A549 treated with AZD2906 at 1 μM for 4 hours (cell line): ENCODE measurements at places on chromosomes 1 and 21. TPM values are rescaled to one million over a fixed set of nuclear protein-coding genes. Genes with fewer than 3 reads are reported as not detected.

Gene SPATA1
- 0.66 to 1.1 TPM (median 0.80 TPM) in 4 of 5 replicates, not detected in the other for total RNA-seq

Gene SGIP1
- total RNA-seq = not detected in 5 replicates

Gene FAM229A
- 1.8 to 3.6 TPM (median 3.3 TPM) in 5 replicates for total RNA-seq

Gene TEDDM1
- total RNA-seq = not detected in 5 replicates

Gene TLR5
- total RNA-seq = 0.13 to 0.24 TPM (median 0.19 TPM) in 5 replicates

Gene RGS5
- 0.65 to 2.2 TPM (median 0.87 TPM) in 5 replicates for total RNA-seq

Gene LCE2B
- not detected in 5 replicates for total RNA-seq

Gene ADGRL4
- total RNA-seq = not detected in 5 replicates

Gene CCDC181
- total RNA-seq = 0.10 to 0.22 TPM (median 0.11 TPM) in 5 replicates

Gene HMCN1
- total RNA-seq = 0.02 to 0.09 TPM (median 0.06 TPM) in 5 replicates

Gene DNAJC28
- total RNA-seq = 0.27 to 0.38 TPM (median 0.29 TPM) in 5 replicates

Gene DNAJC11
- 30.2 to 36.1 TPM (median 33.4 TPM) in 5 replicates for total RNA-seq

Gene PDPN
- 0.10 TPM in 1 of 5 replicates, not detected in the others for total RNA-seq

Gene NES
- 0.97 to 1.2 TPM (median 1.1 TPM) in 5 replicates for total RNA-seq

Gene PROK1
- total RNA-seq = not detected in 5 replicates

Gene C8A
- not detected in 5 replicates for total RNA-seq

Gene ADAMTS5
- total RNA-seq = not detected in 5 replicates

Gene OR2T2
- total RNA-seq = not detected in 5 replicates

Gene SLC22A15
- total RNA-seq = 0.45 to 1.0 TPM (median 0.60 TPM) in 5 replicates

Gene TRIM46
- 2.0 to 3.1 TPM (median 2.9 TPM) in 5 replicates for total RNA-seq

Gene SPRR1A
- not detected in 5 replicates for total RNA-seq

Gene YIPF1
- total RNA-seq = 11.7 to 13.5 TPM (median 12.6 TPM) in 5 replicates
